ENCODE measurements at places on chromosomes 1 and 21.

DNA sequence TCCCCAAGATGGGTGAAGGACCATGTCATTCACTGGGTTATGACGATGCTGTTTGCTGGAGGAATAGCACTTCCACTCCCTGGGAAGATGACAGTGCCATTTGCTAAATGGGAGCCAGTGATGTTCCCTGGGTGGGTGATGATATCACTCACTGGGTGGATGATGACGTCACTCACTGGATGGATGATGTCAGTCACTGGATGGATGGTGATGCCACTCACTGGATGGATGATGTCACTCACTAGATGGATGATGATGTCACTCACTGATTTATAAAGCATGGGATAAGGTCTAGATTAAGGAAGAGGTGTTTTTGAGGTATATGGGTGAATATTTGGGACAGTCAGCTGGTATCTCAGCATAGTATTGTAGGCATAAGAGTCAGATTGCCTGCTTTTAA is 457.2 kb downstream of the AJAP1 start:
- DNase-seq, result no peak

- DNase-seq, result no peak
Observed at GRCh38 chr1:4726620-4727341, 72.4 kb downstream of the AJAP1 start.

DNA sequence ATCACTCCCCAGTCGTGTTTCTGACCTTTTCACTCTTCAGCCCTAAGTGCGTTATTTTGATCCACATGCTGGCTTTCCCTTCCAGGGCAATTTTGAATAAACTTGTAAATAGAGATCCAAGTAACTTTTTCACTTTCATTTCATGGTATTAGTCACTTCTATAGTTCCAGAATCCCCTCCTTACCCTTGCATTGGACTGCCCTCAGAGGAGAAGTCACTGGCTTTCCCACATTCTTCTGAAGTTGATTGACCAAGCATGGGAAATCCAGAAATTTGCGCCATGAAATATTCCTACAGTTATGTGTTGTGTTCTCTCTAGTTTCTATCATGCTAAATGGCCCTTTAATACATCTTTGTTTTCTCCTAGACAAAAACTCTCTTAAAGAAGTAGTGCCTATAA is 177.3 kb upstream of the GORAB start:
- DNase-seq, result no peak

DNA sequence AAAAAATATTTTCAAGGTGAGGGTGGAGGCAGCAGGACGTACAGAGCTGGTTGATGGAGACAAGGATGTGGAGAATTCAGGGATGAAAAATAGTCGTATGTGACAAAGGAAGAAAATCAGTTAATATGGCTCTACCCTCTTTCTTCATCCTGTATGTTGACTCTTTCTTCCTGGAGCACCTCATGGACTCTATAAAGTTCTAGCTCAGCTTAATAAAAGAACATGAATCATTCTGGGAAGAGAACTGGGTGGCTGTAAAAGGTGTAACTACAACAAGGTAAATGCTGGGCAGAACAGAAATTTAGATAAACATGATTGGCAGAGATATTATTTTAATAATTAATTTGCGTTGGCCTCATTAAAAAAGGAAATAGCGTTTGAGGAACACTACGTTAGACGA is 241.8 kb upstream of the MAP1LC3C start:
- DNase-seq, result no peak

DNA sequence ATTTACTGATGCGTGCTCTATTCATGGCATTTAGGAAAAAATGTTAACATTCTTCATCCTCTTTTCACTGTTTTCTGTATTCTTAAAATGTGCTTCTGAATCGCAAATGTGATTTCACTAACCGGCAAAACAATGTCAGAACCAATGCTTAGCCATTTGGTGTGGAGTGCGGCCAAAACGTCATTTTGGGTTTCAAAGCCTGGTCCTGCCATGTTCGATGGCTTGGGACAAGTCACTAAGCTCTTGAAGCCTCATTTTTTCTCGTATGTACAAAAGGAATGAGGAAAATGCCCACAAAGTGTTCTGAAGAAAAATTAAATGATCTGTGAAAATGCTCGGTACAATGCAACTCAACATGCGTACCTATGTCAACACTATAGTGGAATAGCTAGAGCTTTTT is 175.3 kb downstream of the APP start:
- DNase-seq, result no peak

DNA sequence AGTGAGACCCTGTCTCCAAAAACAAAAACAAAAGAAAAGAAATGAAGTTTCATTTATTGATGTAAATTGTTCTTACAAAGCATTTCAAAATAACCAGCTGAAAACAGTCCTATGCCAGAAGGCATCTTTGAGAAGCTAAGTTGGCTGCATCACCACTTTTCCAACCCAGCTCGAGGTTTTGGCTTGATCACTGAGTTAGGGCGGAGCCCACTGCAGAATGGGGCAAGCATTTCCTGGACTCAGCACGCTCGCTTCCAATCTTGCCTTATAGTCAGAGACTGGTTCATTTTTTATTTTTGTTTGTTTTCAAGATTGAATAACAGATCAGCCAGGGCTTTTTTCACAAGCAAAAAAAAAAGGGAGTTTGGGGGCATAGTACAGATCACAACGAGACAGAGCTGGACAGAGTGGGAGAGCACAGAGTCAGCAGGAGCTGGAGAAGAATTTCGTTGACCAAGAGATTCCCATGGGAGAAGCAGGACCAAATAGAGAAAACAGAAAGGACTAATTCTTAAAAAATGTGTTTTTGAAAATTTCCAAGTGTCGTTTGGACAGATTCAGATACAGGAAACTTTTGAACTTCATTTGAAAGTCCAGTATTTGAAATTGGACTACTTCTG is 23.5 kb upstream of the COL6A1 start:
- DNase-seq, result no peak

GRCh38 chr1:11434501-11434900 is 44.5 kb upstream of the DISP3 start:
- no peak for DNase-seq

DNA sequence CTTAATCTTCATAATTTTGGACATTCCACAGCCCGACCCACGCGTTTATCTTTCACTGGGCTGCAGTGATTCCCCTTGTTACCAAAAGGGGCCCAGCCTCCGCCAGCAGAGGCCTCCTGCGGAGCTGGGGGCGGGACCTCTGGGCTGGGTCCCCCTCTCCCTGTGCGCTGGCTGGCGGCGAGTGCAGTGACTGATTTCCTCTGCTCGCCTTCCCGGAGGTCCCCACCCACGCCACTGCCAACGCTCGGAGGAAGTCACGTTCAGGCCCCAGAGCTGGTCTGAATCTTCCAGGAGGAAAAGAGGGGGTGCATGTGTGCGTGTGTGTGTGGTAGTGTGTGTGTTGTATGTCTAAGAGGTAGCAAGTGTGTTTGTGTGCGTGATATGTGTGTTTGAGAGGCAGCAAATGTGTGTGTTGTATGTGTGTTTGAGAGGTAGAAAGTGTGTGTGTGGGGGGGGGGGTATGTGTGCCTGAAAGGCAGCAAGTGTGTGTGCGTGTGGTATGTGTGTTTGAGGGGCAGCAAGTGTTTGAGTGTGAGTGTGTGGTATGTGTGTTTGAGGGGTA is 35.0 kb upstream of the JAK1 start:
- peak; percentile 81 for DNase-seq

- DNase-seq, result no peak
Observed at GRCh38 chr1:3028531-3029282, 7.4 kb downstream of the ACTRT2 start.

DNA sequence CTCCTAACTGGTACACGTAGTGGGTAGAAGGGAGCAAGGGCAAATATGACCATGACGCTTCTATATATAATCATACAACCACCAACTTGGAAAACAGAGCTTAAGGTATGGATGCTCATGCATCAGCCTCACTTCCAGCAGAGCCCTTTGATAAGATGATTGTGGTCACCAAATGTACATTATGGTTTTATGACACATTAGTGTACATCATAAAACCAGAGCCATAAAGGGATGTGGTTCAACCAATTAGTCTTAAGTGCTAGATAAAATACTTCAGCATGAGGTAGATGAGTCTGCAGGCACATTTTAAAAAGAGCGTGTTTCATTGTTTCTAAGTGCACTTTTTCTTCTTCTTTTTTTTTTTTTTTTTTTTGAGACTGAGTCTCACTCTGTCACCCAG is 43.7 kb downstream of the NIBAN1 start:
- peak; percentile 82 for DNase-seq

- DNase-seq, result no peak
Observed at GRCh38 chr1:183734543-183735036, 70.3 kb upstream of the RGL1 start.
